ENCODE measurements at places on chromosomes 3 and 15. TPM values are rescaled to one million over a fixed set of nuclear protein-coding genes. Genes with fewer than 3 reads are reported as not detected.

DNA sequence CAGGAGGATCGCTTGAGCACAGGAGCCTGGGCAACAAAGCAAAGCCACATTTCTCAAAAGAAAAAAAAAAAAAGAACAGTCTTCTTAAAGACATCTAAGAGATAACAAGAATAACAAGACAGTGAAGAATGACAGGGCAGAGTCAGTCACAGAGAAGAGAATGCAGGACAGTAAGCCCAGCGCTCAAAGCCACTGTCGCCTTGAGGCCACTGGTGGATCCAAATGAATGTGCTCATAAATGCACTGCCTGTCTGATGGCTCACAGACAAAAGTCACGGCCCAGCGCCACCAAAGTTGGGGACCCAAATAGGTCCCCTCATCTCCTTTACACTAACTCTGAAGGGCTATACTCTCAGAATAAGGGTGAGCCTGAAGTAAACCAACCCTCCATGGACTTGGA, 52.3 kb downstream of the FAM174B start:
- no peak for DNase-seq

Gene OCA2
- not detected for total RNA-seq

GRCh38 chr3:157838457-157838856, 267.8 kb downstream of the SHOX2 start:
- no peak for DNase-seq

Gene ACKR2
- total RNA-seq = 1.1 TPM

DNA sequence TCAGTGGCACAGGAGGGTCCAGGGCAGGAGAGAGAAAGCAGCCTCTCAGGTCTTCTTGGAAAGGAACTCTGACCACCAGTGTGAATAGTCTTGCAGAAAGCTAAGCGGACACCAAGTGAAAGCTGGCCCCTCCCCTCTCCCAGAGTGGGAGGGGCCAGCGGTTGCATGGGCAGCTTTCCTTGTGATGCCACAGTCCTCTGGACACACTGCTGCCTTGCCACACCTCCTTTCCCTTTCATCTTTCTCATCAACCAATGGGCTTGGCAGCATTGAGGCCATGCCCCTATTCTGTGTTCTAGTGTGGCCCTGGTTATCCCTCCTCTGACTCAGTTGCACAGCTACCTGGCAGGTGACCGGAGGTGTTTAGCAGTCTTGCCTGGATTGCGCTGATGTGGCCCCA, 49.7 kb upstream of the GOLGA6B start:
- DNase-seq = no peak

GRCh38 chr15:26128611-26129140, 265.5 kb upstream of the ATP10A start:
- DNase-seq = no peak

GRCh38 chr3:186869253-186870100, 27.0 kb downstream of the ADIPOQ start:
- no peak for DNase-seq

Measured in HepG2 (cell line).